ENCODE measurements at places on chromosomes 7 and 10.

DNA sequence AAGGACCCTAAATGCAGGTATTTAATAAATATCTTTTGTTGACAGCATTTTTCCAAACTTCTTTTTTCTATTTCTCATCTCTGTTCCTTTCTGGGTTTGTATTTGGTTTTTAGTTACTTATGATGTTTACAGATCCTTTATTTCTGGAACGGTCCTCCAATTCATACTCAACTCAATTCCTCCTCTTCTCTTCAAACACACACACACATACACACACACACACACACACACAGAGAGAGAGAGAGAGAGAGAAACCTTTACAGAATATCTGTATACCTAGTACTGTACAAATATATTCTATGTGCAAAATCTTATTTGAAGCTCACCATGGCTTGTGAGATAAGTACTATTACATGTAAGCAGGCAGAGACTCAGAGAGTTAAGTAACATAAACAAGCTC lies 21.6 kb upstream of the GOT1 start:
- no peak for DNase-seq

DNA sequence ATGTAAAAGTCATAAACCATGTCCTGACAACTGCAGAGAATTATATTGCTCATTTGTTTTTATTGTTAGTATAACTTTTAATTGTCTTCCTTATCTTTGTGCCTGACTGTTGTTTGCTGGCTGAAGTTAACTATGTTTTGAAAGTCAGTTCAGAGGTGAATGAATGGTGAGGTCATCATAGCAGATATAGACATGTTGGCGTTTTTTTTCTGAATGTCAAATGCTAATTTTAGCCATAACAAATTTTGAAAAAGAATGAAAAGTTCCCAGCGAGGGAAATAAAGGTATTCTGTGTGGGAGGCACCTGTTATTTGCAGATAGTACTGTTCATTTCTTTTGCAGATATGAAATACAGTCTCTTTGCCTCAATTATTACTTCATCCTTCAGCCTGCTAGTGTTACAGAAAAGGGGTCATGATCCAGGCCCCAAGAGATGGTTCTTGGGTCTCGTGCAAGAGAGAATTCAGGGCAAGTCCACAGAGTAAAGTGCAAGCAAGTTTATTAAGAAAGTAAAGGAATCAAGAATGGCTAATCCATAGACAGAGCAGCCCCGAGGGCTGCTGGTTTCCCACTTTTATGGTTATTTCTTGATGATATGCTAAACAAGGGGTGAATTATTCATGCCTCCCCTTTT lies 96.5 kb downstream of the CAMK1D start:
- DNase-seq, result no peak

GRCh38 chr10:95730233-95730632 lies 25.7 kb upstream of the ENTPD1 start:
- no peak for DNase-seq

GRCh38 chr7:64884913-64885370 lies 18.1 kb upstream of the ZNF273 start:
- no peak for DNase-seq

DNA sequence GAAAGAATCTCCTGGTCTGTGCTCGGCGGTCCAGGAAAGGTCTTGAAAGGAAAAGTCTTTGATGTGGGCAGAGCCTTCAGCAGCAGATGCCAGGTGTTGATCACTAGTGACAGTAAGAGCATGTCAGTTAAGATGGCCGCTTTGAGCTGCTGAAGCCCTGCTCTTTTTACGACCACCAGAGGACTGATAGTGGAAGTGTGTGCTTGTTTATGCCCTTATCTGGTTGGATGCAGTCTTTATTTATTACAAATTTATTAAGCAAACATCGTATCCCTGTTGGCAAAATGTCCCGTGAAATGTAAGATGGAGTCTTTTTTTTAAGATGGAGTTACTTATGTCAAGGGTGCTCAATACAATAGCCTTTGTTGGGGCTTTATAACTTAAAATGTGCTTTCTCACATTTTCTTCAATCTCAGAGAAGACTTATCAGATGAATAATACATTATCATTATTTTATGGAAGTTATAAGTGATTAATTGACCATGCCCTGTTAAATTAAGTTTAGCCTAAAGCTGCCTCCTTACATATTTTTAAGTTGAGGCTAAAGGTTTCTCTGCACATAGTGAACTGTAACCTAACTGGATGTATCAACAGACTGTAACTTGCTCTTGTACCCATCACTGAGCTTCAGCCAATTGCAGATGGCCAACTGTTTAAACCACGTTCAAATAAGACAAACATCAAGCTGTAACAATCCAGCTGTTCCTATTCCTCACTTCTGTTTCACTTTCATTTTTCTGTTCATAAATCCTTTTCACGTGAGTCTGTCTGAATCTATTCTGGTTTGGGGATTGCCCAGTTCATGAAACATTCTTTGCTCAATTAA lies 97.4 kb upstream of the PIK3CG start:
- DNase-seq, result no peak

GRCh38 chr7:132035517-132036362 lies 479.3 kb upstream of the PODXL start:
- DNase-seq, result no peak

DNA sequence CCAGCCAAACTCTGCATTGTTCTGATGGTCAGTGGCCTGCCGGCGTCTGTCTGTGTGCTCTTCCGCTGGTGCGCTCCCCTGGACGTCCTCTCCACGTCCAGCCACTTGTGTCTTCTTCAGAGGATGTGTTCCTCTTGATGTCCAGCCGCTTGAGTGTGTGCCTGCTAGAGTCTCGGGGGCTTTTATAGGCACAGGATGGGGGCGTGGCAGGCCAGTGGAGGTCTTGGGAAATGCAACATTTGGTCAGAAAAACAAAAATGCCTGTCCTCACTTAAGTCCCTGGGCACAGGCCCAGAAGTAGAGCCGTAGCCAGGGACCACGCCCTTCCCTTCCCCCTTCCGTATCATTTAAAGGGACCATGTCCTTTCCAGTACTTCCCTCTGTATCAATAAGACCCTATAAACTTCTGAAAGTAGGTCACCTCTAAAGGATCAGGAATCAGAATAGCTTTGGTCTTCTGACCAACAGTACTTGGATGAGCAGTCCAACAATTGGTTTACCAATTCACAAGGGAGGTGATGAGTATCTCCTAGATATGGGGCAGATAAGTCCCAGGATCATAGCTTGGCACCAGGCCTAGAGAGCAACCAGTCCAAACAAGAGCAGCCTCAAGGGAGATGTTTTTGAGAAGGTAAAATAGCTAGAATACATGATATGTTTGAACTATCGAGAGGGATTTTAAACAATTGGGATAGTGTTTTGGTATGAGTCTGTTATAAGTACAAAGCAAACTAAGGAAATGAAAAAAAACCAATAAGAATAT lies 32.2 kb upstream of the PNLIPRP3 start:
- no peak for DNase-seq

GRCh38 chr10:44990302-44990655 lies 10.4 kb upstream of the ZNF22 start:
- peak; percentile 37 for DNase-seq

- no peak for DNase-seq
These were observed 39.4 kb downstream of the ADRA2A start for GRCh38 chr10:111116211-111116610.

Data from right kidney (tissue), 9 donors.